Stimulated activated CD4-positive, alpha-beta T cell treated with anti-CD3 and anti-CD28 coated beads, TNF-alpha, amount 100 ng/mL, for 24 hours (primary cell): ENCODE measurements at places on chromosomes 6 and 20.

DNA sequence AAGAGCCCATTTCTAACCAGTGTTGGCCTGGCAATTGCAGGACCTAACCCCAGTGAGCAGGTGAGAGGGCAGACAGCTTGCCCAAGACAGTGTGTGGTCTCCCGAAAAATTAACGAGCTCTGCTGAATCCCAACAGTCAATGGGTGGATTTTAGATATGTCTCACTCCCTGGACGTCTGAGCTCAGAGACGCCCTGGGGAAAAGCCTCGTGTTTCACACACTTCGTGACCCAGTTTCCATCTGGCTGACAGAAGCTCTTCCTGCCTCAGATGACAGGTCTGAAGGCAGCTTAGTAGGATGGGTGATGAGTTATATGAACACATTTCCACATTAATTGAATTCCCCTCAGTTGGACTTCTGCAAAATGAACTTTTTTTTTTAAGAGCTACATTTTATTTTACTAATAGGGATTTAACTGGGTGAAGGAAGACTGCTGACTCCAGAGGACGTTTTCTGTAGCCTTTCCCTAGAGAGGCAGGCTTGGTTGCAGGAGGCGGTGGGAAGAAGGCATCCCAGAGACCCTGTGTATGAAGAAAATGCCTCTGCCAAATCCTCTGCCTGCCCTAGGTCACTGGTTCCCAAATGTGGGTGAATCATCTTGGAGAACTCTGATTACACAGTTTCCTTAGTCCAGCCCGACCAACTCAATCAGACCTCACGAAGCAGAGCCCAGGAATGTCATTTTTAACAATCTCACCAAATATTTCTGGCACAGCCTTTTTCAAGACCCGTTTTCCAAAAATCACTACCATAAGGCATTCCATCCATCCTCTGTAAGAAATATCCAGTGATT is 71.7 kb upstream of the LY86 start:
- no peak for DNase-seq

DNA sequence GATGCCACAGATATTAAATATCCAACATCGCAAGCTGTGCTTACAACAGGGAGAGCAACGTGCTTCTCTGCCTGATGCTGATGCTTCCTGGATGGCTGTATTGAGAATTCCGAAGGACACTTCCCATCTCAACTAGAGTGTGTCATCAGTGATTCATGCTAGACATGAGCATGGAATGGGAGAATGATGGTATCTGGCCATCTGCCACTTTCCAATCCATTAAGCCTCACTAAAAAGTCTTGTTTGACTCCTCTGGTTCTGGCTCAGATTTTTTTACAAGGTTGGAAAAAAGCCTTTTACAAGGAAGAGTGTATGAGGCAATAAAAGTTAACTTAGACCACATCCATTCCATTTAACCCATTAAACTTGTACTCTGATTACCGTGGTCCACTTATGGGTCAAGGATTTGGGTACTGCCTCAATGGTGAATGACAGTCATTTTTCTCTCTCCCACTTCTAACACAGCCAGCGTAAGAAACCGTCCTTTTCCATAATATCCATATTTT is 265.3 kb downstream of the UST start:
- DNase-seq: no peak

GRCh38 chr6:142187209-142187608 is 40.1 kb downstream of the VTA1 start:
- no peak for DNase-seq

DNA sequence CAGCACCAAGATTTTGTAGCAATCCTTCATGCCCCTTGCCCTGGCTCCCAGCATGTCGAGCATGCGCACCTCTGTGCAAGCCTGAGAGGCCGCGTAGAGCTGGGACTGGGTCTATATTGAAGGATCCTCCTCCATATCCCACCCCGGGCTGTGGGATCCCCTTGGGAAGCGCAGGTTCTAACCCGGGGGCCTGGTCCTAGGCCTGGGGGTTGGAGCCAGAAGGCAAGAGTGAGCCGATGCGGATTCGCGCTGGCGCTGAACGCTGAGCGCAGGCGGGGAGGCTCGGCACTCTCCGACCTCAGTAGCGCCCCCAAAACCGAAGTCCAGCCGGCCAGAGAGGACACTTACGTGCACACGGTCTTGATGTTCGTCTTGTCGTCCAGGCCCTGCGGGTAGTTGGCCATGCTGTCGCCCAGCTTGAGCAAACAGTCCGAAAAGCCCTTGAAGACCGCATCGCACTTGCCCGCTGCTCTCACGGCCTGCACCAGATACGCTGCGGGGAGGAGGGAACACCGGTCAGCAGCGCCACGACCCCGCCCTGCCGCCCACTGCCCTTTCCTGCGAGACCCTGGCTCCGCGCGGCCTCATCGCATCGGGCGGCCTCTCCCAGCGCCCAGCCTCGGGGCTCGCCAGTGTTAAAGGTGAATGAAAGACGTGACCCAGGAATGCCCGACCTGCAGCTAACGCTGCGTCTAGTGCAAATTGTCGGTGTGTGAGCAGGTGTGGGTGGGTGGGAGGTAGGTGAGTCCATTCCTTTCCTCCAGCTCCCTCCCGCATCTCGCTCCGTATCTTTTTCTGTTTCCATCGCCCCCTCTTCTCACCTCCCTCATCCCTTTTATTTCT is 4.5 kb downstream of the NRN1 start:
- no peak for DNase-seq

- no peak for DNase-seq
These were observed 607 bp downstream of the LYRM2 start for GRCh38 chr6:89637960-89638319.

DNA sequence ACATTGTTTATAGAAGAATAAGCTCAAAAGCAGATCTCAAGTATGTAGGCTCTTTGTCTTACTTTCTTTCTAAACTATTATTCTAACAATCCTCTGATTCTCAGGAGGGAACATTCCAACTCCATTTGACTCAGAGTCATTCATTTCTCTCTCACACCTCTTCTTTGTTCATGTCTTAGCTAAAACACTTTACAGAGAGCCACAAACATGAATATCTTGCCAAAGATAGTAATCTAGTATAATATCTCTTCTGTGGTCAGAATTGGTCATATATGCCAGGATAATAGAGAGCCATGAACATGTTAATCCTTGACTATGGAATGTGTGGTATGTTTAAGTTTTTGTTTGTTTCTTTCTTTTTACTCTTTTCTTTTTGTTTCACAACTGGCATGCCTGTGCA is 456.0 kb upstream of the PTCHD4 start:
- DNase-seq: no peak

DNA sequence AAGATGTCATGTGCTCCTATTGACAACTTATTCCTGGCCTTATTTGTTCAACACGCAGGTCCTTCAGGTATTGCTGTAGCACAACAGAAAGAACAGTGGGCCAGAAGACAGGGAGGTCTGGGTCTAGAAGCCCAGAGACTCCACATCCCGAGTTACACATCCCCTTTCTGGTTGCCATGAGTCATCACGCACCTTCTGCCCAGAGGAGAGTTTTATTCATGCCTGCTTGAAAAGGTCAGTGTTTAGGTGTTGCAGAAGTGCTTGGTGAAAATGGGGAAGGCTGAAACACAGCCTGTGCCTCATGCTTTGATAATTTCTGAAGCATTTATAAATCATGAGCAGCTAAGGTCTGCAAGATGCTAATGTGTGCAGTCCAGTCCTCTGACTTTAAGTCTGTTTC is 256.4 kb downstream of the GMPR start:
- DNase-seq: no peak

- no peak for DNase-seq
These were observed 92.2 kb downstream of the UNC5CL start for GRCh38 chr6:40946738-40947301.

GRCh38 chr6:159038914-159039884 is 5.6 kb downstream of the TAGAP start:
- DNase-seq: no peak

DNA sequence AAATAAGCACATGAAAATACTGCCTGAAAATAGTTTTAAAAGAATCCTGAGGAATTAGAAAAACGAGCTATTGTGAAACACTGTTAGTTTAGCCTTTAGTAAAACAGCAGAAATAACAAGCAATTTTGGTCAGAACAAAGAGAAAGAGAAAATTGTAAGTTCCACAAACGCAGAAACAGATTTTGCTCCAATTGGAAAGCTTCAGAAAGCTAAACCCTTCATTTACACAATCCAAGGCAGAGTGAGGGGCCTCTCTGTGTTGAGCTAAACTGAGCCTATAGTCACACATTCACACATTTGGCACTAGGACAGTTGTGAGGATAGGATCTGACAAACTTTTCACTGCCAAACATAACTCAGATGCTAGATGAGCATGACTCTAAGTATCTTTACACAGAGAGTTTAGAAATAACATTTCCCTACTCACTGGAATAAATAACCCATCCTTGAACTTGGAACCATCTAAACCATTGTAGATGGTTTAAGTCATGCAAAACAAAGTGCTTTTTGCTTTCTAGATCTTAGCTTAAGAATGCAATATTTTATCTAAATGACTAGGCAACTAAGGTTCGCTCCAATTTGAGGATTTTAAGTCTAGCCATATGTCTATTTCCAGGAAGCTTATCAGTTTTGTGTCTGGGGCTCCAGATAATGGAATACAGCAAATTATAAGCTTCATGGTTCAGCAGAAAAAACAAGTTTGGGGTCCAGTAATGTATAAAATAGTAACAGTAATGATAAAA is 122.6 kb downstream of the SGK1 start:
- no peak for DNase-seq

- no peak for DNase-seq
These were observed 86.7 kb upstream of the STMND1 start for GRCh38 chr6:17015144-17015543.

GRCh38 chr6:138161088-138161337 is 726 bp upstream of the ARFGEF3 start:
- no peak for DNase-seq

DNA sequence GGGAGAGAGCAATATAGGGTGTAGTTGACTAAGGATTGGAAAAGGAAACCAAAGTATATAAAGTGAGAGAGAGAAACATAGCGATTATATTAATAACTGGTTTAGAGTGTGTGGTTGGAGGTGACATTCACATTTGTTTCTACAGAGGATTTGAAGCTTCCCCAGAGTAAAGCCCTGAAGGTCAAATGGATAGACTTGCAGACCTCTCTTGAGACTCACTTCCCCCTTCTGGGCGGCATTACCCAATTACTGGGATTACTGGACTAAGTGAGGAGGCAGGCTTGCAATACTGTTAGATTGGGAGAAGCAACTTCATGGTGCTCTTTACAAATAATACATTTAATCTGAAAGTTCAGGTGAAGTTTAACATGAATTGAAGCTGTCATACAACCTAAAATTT is 10.7 kb downstream of the FIG4 start:
- DNase-seq: no peak

DNA sequence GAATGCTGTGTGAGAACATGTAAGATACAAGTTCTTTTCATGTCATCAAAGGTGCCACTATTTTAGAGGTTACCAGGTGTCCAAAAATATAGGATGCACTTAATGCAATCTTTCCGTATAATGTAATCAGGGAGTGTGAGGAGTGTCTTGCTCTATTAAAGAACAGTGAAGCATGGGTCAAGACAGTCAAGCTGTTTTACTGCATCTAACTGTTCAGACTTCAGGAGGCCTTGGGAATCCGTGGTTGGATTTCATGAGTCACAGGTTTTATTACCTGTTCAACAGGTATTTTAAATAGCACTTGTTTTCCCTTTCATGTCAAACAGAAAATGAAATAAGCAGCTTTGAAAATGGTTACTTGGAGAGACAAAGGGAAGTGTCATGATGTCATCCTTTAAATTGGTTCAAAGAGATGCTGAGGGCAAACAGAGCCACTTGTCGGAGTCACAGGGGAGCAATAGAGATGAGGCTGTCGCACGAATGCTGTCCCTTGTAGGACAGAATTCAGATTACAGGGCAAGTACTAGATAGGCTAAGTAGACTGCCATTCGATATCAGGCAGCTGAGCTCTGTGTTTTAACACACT is 621.5 kb downstream of the QKI start:
- no peak for DNase-seq

DNA sequence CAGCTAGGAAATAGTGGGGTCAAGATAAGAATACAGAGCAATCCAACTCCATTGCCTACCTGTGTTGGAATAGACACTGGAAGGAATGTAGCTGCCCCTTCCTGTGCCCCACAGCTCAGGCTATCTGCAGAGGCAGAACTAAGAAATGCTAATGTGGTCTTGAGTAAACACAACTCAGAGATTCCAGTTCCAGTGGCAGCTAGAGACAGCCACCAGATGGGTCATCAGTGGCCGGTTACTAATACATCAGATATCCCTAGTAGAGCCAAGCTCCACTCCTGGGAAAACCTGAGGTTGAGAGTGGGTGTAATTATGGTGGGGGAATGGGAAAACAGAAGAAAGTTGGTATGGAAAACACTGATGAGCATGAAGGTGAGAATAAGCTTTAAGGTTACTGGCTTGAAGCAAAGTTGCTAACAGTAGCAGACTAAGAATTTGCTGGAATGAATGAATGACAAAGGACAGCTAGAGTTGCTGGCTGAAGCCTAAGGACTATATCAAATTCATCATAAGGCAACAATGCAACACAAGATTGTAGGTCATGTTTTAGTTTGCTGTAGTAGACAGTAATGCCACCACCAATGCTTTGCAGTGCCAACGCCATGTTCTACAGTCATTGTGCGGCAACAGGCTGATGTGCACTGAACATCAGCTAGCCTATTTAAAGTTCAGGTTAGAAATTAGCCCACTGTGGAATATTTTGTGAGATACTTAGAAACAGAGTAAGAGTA is 28.3 kb upstream of the FAM83C start:
- DNase-seq: no peak

GRCh38 chr20:63032861-63033793 is 26.4 kb upstream of the BHLHE23 start:
- no peak for DNase-seq

- no peak for DNase-seq
These were observed 5.5 kb upstream of the PROCR start for GRCh38 chr20:35166242-35166830.

DNA sequence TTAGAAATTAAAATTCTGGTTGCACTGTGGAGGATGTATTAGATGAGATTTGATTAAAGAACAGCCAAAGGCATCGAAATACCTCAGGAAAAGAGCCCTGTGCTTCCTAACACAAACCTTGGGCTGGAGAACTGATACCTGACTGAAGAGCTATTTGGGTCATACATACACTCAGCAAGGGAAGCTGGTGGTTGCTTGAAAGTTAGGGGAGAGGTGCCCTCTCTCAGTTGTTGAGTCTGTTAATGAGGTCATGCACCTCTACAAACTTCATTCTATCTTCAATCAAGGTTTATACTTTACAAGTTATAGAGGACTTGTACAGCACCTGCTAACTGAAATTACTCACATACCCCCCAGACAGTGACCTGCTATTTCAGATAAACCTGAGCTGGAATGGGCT is 25.5 kb downstream of the FAM184A start:
- DNase-seq: no peak

- DNase-seq: no peak
These were observed 29.4 kb downstream of the NCOA5 start for GRCh38 chr20:46060301-46060881.

GRCh38 chr6:89371849-89372505 is 19.5 kb upstream of the UBE2J1 start:
- DNase-seq: peak; percentile 54

GRCh38 chr6:109336221-109336961 is 45.9 kb downstream of the CD164 start:
- DNase-seq: no peak
